GM23338 (cell line): ENCODE measurements at places on chromosomes 6 and 20. TPM values are rescaled to one million over a fixed set of nuclear protein-coding genes. Genes with fewer than 3 reads are reported as not detected.

DNA sequence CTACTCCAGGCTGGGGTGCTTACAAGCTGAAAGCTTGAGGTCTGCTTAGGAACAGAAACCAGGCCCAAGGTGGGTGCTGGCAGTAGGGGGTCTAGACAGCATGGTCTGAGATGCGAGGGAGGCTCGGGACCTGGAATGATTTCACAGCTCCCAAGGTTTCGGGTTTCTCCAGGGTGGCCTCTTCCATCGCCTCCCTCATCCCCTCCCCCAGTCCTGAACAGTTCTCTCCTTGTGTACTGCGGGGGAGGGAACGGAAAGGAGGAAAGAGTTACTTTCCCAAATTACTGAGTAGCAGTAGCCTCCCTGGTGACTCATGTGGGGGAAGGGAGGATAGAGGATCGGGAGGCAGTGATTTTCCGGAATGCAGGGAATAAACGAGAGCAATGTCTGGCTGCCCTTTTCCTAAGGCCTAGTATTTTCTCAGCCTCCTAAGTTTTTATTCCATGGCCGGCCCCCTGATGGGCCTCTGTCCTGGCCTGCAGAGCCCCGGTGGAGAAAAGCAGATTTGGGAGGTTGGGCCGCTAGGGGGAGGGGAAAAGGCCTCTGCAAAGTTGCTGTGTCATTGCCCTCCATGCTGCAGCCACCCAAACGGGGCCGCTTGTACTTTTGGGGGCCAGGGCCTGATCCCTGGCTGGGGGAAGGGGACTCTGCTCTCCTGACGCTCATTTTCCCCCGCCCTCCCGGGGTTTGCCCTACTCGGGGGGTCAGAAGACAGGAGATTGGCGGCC is 1.5 kb downstream of the BRD2 start:
- peak overlapping the region; percentile 100 for H3K27ac ChIP-seq
- DNase-seq = peak; percentile 88
- H3K4me1 ChIP-seq = peaks cover 14% of the 10 kb centered on the region; the same call in 1 of the 2 replicates
- H3K4me3 ChIP-seq = peak overlapping the region; percentile 99
- no peaks in the 10 kb centered on the region for H3K27me3 ChIP-seq

GRCh38 chr6:79066828-79067227 is 11.2 kb downstream of the PHIP start:
- peak; percentile 8 for DNase-seq
- no peak overlapping the region for H3K27ac ChIP-seq
- no peak overlapping the region for H3K4me3 ChIP-seq
- no peaks in the 10 kb centered on the region for H3K27me3 ChIP-seq
- H3K4me1 ChIP-seq = peaks cover 14% of the 10 kb centered on the region; the same call in 1 of the 2 replicates

GRCh38 chr6:35417979-35418661 is 34.0 kb upstream of the FANCE start:
- peaks cover 8% of the 10 kb centered on the region; the same call in 1 of the 2 replicates for H3K4me1 ChIP-seq
- H3K4me3 ChIP-seq = no peak overlapping the region
- H3K36me3 ChIP-seq = no peaks in the 10 kb centered on the region
- no peak overlapping the region for H3K27ac ChIP-seq
- DNase-seq = no peak

ZSCAN31 gene
- 4.7 and 12.1 TPM in 2 replicates for total RNA-seq

DNA sequence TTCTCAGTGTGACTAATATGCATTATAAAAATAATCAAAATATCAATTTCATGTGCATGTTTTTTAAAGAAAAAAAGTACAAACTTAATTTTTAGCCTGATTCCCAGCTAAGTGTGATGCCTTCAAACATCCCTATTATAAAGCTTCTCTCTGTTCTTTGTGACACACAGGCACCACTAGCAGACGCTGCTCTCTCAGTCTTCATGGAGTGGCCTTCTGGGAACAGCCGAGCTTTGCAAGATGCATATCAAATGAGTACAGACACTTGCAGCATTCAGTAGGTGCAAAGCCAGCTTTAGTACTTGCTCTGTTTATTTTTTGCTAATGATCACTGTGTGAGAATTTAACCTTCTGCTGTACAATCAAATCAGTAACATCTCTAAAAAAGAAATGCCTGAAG is 340.0 kb downstream of the ADGRB3 start:
- H3K36me3 ChIP-seq = no peaks in the 10 kb centered on the region
- no peak overlapping the region for H3K4me3 ChIP-seq
- peak; percentile 42 for DNase-seq
- no peaks in the 10 kb centered on the region for H3K4me1 ChIP-seq

FAM83C gene
- total RNA-seq = 0.10 TPM in 1 of 2 replicates, not detected in the other

MTG2 gene
- 11.3 and 13.6 TPM in 2 replicates for total RNA-seq

DNA sequence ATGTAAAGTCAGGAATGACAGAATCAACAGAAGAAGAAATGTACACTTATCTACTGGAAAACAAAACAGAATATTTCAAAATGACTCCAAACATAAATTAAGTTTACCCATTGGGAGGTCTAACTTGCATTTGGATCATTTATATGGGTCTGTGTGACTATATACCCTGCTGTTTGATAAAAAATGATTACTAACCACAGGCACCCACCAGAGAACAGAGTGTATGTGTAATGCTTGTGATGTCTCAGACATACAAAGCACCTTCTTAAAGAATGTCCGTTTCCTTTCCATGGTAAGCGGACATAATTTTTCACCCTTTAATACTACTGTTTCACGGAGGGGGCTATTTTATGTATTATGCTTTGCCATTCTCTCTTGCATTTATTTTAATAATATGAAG is 19.2 kb downstream of the SIM1 start:
- H3K27me3 ChIP-seq = peaks cover 76% of the 10 kb centered on the region
- no peak overlapping the region for H3K4me3 ChIP-seq
- no peak overlapping the region for H3K27ac ChIP-seq
- peaks cover 10% of the 10 kb centered on the region for H3K4me1 ChIP-seq
- DNase-seq = no peak

HSPA12B gene
- total RNA-seq = 6.4 and 6.5 TPM in 2 replicates

DNA sequence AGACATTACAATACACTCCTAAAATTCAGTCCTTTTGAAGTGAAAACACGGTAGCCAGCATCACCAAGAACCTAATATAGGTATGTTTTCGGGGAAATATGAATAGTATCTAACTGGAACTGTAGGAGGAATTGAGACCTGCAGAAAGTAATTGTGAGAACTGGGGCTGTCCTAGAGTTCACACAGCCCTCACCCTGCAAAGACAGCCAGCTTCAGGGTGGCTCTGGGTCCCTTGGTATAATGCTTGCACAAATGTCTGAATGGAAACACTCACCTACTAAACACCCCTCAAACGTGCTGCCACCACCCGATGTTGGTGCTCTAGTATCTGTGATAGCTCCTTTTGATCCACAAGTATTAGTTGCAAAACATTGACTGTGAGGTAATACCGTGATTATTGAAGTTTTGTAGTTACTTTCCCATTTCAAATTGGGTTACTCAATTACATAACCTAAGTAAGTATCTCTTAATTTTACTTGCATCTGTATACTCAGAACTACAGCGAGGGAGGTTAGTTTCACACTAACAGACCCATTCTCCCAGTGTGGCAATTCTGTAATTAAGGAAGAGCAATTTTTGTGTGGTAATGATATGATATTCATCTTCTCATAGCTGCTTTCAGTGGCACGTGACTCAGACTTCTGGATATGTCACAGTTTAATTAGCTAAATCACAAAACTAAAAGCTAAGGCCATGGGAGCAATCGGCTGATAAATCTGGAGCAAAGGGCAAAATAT is 129.5 kb downstream of the INSM1 start:
- no peaks in the 10 kb centered on the region for H3K27me3 ChIP-seq
- H3K36me3 ChIP-seq = 0 out of 2 replicates have a peak, but pooled peaks cover 4% of the 10 kb centered on the region
- DNase-seq = no peak

- H3K4me1 ChIP-seq = peaks cover 11% of the 10 kb centered on the region
- H3K36me3 ChIP-seq = no peaks in the 10 kb centered on the region
- no peak for DNase-seq
- no peak overlapping the region for H3K27ac ChIP-seq
- H3K27me3 ChIP-seq = no peaks in the 10 kb centered on the region
These were observed 6.2 kb downstream of the SAPCD1 start for GRCh38 chr6:31768363-31769257.

OPRM1 gene
- 0.52 TPM in 1 of 2 replicates, not detected in the other for total RNA-seq

- H3K4me1 ChIP-seq = no peaks in the 10 kb centered on the region; the same call in 1 of the 2 replicates
- no peak for DNase-seq
- no peaks in the 10 kb centered on the region for H3K36me3 ChIP-seq
- no peak overlapping the region for H3K4me3 ChIP-seq
- H3K27ac ChIP-seq = no peak overlapping the region
- no peaks in the 10 kb centered on the region for H3K27me3 ChIP-seq
These were observed 110.3 kb upstream of the EYA4 start for GRCh38 chr6:133130863-133131262.

KCNQ5 gene
- 0.87 and 2.3 TPM in 2 replicates for total RNA-seq

DNA sequence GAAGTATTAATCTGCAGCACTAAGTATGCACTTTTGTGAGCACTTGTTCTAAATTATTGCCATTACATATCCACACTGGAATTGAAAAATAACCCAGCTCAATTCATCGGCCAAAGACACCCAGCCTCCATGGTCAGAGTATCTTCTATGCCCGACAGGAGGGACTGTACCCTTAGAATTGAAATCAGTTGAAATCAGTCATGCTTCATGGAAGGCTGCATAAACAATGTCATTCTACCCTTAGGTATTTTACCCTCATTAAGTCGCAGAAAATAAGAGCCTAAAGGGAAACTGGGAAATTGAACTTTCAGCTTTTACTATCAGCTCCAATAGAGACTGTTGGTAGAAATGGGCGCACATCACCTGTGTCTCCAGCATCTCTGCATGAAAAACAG is 2.9 kb upstream of the RAMACL start:
- no peaks in the 10 kb centered on the region for H3K27me3 ChIP-seq
- H3K4me3 ChIP-seq = no peak overlapping the region
- H3K36me3 ChIP-seq = no peaks in the 10 kb centered on the region
- peaks cover 22% of the 10 kb centered on the region for H3K4me1 ChIP-seq

DNA sequence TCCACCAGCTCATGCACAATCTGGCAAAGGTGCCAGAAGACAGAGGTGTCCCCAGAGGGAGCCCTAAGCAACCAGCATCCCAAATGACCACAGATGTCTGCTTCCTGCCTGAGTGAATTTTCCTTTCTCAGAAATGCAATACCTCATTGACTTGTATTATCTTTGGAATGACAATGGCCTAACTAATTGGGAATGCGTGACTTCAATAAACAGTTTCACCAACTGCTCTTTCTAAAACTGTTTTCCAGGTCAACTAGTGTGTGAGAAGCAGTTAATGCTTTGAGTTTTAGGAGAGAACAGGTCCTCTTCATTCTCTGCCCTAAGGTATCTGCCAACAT is 108.9 kb upstream of the SNX9 start:
- H3K36me3 ChIP-seq = no peaks in the 10 kb centered on the region; the same call in 1 of the 2 replicates
- no peak for DNase-seq
- H3K4me3 ChIP-seq = no peak overlapping the region
- H3K4me1 ChIP-seq = peaks cover 21% of the 10 kb centered on the region
- no peak overlapping the region for H3K27ac ChIP-seq
- H3K27me3 ChIP-seq = no peaks in the 10 kb centered on the region

GRCh38 chr20:19185083-19185482 is 27.4 kb upstream of the SLC24A3 start:
- H3K4me1 ChIP-seq = no peaks in the 10 kb centered on the region
- H3K27me3 ChIP-seq = no peaks in the 10 kb centered on the region
- no peak overlapping the region for H3K27ac ChIP-seq
- DNase-seq = no peak
- no peaks in the 10 kb centered on the region for H3K36me3 ChIP-seq

DNA sequence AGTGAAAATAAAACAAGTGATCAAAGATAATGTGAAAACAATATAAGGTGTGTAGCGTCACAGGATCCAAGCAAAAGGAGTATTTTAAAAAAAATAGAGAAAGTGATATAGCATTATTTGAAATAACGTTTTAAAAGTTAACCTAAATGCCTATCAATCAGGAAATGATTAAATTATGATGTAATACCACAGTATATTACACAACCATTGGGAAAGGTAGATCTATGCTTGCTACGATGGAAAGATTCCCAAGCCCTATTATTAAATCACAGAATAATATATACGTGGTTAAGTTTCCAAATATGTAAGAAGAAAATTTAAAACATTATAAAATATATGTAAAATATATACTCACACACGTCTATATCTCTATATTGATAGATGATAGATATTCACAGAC is 15.4 kb upstream of the TCF21 start:
- H3K27me3 ChIP-seq = no peaks in the 10 kb centered on the region
- H3K36me3 ChIP-seq = no peaks in the 10 kb centered on the region
- no peak overlapping the region for H3K27ac ChIP-seq
- no peak overlapping the region for H3K4me3 ChIP-seq
- no peak for DNase-seq

GRCh38 chr20:16036331-16036730 is 536.9 kb downstream of the KIF16B start:
- H3K4me3 ChIP-seq = no peak overlapping the region
- no peaks in the 10 kb centered on the region for H3K36me3 ChIP-seq
- no peak for DNase-seq
- 0 out of 2 replicates have a peak, but pooled peaks cover 4% of the 10 kb centered on the region for H3K4me1 ChIP-seq
- no peak overlapping the region for H3K27ac ChIP-seq
- no peaks in the 10 kb centered on the region for H3K27me3 ChIP-seq

DNA sequence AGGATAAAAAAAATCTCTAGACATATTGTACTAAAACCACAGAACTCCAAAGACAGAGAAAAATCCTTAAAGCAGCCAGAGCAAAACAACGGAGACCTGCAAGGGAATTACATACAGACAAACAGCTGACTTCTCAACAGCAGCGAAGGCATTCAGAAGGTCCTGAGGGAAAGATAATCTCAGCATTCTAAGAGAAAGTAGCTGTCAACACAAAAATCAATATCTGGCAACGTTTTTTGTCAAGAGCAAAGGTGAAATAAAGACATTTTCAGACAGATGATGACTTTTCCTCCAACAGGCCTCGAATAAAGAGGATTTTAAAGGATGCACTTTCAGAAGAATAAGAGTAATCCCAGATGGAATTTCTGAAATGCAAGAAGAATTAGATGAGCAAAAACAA is 6.1 kb upstream of the SCGN start:
- no peak for DNase-seq
- peaks cover 13% of the 10 kb centered on the region; the same call in 1 of the 2 replicates for H3K4me1 ChIP-seq

COL20A1 gene
- 0.28 and 0.43 TPM in 2 replicates for total RNA-seq

DNA sequence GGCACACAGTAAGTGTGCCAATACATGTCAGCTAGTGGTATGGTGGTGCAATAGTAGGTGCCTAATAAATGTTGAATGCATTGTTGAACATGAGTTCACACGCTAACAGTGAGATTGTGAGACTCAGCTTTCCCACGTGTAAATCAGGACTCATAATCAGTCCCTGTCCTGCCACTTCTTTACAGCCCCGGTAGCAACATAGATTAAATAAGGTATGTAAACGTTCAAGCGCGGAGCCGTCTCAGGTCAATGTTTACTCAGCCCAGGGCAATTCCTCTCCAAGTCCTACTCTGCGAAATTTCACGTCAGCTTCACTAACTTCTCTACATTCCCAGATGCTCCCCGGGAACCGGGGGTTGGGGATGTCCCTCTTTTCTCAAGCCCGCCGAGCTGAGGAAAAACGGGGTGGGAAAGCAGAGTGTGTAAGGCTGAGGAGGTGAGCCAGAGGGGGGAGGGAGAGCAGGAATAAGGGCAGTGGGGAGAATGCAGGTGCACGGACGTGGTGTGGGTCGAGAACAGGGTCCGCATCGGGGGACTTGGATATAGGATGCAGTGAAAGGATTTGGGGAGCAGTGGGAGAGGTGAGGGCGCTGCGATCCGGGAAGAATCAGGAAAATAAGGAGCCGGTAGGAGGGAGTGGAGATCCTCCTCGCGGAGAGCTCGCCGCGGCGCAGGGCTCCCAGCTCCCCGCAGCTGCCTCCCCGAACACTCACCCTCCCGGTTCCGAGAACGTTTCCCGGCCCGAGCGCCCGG is 544 bp upstream of the TP53INP2 start:
- peak; percentile 55 for DNase-seq
- no peak overlapping the region; the same call in 1 of the 2 replicates for H3K27ac ChIP-seq
- peaks cover 23% of the 10 kb centered on the region for H3K27me3 ChIP-seq
- H3K4me1 ChIP-seq = peaks cover 12% of the 10 kb centered on the region; the same call in 1 of the 2 replicates
- H3K4me3 ChIP-seq = peak overlapping the region; percentile 97

SLC23A2 gene
- total RNA-seq = 13.6 and 20.2 TPM in 2 replicates

- no peaks in the 10 kb centered on the region for H3K36me3 ChIP-seq
- no peak overlapping the region for H3K27ac ChIP-seq
- no peak overlapping the region for H3K4me3 ChIP-seq
These were observed 55.8 kb downstream of the CDH4 start for GRCh38 chr20:61307686-61308476.
